NT2/D1 (cell line): ENCODE measurements at places on chromosomes 7 and 10.
A peak's percentile ranks its signal among the peaks of the same experiment; 100 is the strongest.

DNA sequence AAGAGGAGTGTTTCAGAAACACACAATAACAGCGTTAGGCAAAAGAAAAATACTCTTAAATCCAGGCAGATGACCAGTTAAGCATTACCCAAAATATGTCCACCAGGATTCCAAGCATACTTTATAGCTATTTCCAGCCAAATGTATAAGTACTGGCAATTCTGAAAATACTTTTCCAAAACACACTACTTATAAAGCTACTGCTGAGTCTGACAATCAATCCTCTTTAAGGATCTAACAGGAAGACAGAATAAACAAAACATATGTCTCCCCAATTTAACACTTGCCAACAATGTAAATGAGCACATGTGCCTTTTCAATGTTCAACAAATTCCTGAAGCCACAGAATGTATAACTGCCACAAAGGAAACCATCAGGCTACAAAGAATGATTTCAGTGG is 370.9 kb downstream of the SORCS1 start:
- no peak for DNase-seq

- DNase-seq = no peak
Observed at GRCh38 chr7:104240401-104240800, 32.6 kb upstream of the ORC5 start.

DNA sequence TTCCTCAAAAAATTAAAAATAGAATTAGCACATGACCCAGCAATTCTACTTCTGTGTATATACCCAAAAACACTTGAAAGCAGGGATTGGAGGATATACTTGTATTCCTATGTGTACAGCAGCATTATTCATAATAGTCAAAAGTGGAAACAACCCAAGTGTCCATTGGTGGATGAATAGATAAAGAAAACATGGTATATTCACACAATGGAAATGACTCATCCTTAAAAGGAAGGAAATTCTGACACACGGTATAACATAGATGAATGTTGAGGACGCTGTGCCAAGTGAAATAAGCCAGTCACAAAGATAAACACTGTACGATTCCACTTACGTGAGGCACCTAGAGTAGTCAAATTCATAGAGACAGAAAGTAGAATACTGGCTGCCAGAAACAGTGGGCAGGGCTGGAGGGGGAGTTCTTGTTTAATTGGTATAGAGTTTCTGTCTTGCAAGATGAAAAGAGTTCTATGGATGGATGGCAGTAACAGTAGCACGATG is 26.6 kb upstream of the KAT6B start:
- DNase-seq = no peak

DNA sequence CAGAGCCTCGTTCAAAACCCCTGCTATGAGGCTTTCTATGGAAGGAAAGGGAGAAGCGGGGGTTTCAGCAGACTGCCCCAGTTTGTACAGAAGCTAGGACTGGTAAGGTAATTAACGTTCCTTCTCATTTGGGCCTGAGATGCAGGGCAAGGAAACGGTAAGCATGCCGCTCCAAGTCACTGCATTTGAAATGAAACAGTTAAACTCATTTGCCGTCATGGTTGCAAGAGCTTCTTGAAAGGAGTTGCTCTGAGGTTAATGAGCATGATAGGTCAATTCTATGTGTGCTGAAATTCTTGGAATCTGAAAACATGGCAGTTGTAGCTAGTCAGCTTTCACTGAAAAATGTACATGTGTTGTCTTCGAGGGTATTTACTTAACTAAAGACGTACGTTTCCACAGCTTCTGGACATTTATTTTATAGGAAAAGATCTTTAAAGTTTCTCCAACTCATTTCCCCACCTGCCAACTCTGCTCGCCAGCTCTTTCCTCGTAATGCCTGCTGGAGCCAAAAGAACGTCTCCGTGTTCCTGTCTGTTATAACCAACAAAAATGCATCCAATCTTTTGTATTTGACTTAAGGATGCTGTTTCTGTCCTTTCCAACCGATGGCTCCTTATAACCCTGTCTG is 73.3 kb downstream of the ADAM12 start:
- no peak for DNase-seq

GRCh38 chr10:100061401-100061800 is 20.3 kb downstream of the CPN1 start:
- no peak for DNase-seq

GRCh38 chr10:130454543-130455000 is 318.4 kb downstream of the GLRX3 start:
- DNase-seq = no peak

- DNase-seq = no peak
Observed at GRCh38 chr10:31583293-31583692, 264.3 kb downstream of the ZEB1 start.

GRCh38 chr7:29196191-29196590 is 1.6 kb downstream of the CHN2 start:
- no peak for DNase-seq

GRCh38 chr10:97640868-97641811 is 669 bp downstream of the PI4K2A start:
- no peak for DNase-seq

DNA sequence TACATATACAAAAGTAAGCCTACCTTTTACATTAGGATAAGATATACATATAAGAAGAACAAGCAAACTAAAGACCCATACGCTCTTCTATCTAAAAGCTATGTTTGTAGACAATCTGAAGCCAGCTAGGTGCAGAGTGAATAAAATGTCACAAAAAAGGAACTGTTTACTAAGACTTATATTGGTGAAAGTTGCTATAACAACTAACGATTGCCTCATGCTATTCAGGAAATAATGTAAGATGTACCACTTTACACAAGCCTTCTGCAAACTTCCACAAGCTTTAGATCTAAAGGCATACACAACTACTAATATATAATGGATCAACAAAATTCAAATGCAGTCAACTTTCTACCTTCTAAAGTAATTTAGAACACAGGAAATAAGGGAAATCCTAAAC is 175.1 kb downstream of the SRPK2 start:
- DNase-seq = no peak

DNA sequence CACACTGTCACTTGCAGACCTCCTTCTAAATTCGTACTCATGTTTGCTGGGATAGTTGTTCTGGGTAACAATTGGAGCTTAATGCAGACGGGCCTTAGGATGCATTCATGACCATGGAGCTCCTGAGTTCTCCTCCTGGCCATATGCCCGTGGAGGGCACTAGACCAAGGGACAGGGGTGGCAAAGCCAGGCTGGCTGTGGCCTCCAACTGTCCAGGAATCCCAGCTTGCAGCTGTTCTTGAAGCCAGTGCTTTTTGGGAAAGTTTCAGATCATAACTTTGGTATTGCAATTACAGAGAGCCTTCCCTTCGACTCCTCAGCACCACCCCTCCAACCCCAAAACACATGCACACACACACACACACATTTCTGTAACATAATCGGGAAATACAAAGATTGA is 30.6 kb downstream of the ANTXRL start:
- no peak for DNase-seq

- no peak for DNase-seq
Observed at GRCh38 chr10:129909531-129910256, 54.4 kb downstream of the EBF3 start.

- no peak for DNase-seq
Observed at GRCh38 chr10:97046456-97047082, 139.2 kb downstream of the SLIT1 start.

GRCh38 chr7:46283852-46284251 is 362.8 kb upstream of the IGFBP3 start:
- no peak for DNase-seq

DNA sequence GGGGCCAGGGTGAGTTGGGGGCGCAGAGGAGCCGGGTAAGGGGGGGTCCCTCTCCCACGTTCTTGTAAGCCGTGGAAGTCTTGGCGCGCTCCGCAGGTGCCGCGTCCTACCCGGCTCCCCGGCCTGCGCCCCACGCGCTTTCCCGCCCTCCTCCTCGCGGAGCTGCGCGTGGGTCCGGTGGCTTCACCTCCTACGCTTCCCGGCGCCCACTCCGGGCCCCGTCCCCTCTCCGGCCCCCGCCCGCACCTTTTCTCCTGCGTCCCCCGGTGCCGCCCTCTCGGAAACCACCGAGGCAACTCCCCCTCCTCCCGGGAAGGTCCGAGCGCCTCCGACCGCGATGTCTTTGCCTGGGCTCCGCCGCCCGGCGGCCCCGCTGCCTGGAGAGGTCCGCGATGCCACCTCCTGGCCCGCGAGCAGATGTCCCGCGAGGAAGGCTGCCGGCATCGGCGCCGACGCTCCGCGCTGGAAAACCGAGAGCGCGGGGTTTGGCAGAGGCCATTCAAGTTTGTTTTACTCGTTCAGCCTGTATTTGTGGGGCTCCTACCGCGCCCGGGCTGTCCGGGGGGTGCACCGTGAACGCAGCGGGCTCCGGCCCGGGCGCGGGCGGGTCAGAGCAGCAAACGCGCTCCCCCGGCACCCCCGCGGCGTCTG is 2.4 kb upstream of the NKX6-2 start:
- DNase-seq = no peak

GRCh38 chr7:154986200-154986945 is 16.6 kb downstream of the PAXIP1 start:
- no peak for DNase-seq

- no peak for DNase-seq
Observed at GRCh38 chr7:30485667-30486066, 7.1 kb upstream of the NOD1 start.

DNA sequence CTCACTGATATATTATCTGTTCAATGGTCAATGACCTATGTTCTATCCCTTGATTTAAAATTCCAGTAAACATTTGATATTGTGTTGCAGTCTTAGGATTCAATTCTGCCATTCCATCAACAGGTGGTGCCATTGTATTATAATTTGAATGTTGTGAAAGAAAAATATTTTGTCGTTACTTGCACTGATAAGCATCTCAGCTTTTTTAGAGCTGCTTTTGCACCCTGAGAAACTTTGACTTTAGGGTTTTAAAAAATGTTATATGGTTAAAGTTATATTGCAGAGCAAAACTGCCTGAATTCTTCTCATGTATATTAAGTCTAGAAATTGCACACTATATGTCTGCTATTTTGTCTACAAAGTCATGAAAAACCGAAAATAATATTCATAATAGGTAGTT is 18.8 kb upstream of the MINDY3 start:
- no peak for DNase-seq

- DNase-seq = no peak
Observed at GRCh38 chr10:81915504-81915897, 40.5 kb downstream of the NRG3 start.

DNA sequence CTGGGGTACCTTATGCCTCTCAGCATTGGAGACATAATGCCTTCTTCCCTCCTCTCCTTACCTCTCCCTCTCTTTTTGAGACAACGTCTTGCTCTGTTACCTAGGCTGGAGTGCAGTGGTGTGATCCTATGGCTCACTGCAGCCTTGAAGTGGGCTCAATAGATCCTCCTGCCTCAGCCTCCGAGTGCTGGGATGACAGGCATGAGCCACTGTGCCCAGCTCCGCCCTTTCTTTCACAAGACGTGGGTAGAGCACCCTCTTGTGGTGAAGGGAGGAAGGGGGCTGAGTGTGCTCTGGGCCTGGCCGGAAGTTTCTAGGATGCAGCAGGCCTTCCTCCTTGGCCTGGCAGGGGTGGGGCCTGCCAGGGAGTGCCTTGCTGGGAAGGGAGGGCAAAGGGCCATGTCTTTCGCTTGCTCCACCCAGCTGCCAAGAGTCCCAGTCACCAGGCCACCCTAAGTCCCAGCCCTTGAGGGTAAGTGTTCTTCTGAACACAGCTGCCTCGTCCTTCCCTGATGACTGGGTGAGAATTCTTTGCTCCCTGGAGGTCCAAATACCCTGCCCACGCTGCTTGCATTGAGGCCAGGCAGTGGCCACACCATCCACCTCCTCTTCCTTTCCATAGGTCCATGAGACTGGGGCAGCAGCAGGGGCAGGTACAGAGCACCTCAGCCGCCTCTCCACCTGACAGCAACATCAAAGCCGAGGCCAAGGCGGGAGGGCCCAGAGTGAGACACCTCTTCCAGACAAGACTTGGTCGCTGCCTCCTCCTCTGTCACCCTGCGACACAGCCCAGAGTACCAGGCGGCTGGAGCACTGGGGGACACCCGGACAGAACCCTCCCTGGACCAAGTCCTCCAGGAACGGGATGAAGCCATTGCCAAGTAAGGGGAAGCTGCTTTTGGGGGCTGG is 3.7 kb downstream of the ABHD11 start:
- peak; percentile 81 for DNase-seq

GRCh38 chr10:69107176-69107490 is 16.8 kb upstream of the VPS26A start:
- DNase-seq = no peak

GRCh38 chr7:43294080-43294630 is 181.7 kb downstream of the HECW1 start:
- DNase-seq = peak; percentile 54

- no peak for DNase-seq
Observed at GRCh38 chr10:13270877-13271551, 28.9 kb downstream of the PHYH start.

GRCh38 chr7:121329191-121330052 is 622 bp downstream of the WNT16 start:
- DNase-seq = peak; percentile 50

DNA sequence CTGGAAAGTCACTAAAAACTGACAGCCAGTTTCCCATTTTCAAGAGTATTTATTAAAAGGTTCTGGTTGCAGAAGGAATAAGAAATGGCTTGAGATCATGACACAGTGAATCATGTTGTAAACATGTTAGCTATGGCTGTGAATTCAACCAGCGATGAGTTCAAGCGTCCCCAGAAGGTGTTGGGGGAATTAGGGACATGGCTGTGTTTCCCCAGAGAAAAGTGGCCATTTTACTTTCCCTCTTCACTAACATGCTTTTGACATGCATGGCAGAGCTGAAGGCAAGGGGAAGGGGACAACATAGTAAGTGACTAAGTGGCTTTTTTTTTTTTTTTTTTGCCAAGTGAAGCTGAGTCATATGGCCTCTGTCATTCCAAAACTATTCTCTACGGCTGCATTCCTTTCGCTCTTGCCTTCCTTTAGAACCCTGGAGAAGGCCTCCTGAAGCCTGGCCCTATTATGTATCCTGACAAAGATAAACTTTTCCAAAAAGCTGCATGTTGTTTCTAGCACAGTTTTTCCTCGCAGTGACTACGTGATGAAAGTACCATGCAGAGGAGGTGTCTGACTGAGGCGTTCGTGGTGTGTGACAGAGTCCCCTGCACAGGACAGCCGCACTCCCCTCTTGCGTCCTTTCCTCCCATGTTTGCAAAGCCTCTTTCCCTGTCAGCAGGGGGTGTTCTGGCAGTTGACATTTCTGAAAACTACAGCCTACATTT is 46.9 kb downstream of the EGFR start:
- DNase-seq = peak; percentile 69

GRCh38 chr10:63515002-63515763 is 6.0 kb upstream of the REEP3 start:
- DNase-seq = peak; percentile 46

DNA sequence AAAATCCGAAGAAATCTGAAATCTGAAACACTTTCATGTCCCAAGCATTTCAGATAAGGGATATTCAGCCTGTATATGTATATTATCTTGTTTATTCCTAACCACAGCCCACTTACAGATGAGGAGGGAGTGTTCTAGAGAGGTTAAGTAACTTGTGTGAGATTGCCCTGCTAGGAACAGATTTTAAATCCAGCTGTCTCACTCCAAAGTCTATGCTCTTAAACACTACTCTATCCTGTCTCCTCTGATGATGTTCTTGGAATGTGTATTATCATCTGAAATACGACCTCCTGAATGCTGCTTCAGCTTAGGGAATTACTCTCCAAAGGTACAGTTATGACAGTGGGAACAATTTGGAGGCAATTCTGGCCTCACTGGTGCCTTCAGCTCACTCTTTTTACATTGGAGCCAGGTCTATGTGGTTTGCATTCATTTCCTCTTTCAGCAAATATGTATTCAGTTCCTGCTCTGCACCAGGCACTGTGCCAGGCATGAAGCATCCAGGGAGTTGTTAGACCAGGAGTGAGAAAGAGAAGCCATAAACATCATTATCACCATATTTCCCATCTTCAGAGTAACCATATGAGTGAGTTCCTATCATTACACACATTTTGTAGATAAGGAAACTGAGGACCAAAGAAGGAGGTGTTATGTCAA is 70.2 kb downstream of the NOC3L start:
- DNase-seq = no peak
